ENCODE measurements at places on chromosomes 13 and 19.

GRCh38 chr13:27425158-27425917, 919 bp downstream of the GTF3A start:
- DNase-seq = no peak

GRCh38 chr13:110600261-110600819, 15.0 kb upstream of the NAXD start:
- no peak for DNase-seq

DNA sequence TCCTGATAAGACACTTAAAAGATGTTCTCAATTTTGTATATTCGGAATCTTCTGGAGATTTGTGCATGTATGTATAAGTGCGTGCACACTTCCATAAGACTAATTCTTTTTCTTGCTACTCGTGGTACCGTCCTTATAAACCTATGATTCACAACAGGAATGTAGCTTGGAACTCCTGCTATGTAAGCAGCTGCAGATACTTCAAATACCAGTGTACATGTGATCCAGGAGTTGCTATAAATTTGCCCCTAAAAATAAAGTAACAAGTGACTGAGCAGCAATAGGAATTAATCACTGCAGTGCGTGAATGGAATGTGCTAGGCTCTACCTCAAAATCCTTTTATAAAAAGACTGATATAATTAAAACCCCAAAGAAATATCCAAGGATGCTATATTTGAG, 214.9 kb downstream of the KLF5 start:
- no peak for DNase-seq

DNA sequence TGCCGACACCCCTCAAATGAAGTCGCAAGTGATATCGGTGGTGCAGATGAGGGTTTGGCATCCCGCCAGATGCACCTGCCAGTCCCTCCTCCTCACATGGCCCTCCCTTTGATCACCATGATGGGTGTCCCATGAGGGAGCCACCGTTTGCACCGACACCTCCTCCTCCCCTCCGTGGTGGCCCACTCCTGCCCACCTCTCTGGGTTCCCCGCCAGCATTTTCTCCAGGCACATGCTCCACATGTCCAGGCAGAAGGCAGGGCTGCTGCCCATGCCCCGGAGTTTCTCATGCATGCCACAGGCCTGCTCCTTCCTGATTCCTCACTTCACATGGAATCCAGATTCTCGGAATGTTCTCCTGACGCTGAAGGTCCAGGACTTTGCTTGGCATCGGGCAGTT, 49.3 kb downstream of the COL4A2 start:
- DNase-seq = no peak

DNA sequence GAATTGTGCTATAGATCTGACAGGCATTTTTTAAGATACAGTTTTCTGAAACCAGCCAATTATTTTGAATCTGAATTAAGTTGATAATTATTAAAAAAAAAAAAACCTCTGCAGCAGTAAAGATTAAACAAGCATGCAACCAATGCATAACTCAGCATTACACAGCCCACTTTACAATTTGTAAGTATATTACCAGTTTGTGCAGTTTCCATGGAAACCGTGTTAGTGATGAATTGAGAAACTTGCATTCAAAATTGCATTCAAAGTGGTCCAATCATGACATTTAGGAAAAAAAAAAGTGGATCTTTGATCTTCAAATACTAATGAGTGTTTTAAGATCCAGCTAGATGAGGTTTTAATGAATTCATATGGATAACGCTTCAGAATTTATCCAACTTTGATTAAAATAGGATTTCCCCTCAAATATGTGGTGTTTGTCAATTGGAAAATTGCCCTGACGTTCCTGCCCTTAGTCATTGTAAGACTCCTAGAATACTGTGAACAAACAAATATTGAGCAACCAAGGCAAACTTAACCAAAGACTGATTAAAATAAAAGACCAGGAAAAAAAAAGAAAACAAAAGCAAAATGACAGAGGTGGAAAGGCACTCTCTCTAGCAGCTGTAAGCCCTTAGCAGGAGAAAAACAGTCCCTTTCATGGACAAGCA, 314.8 kb upstream of the MAB21L1 start:
- DNase-seq = no peak

DNA sequence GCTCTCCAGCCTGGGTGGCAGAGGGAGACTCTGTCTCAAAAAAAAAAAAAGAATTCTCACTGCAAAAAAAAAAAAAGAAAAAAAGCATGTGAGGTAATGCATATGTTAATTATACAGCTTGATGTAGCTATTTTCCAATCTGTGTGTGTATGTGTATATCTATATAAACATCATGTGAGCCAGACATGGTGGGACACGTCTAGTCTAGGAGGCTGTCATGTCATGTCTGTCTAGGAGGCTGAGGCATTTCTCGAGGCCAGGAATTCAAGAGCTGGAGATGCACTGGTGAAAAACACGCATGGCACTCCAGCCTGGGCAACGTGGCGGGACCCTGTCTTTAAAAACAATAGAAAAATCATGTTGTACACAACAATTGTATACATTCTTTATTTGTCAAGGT, 6.9 kb upstream of the SBK3 start:
- no peak for DNase-seq

- DNase-seq = no peak
Observed at GRCh38 chr13:22009500-22009899, 338.6 kb downstream of the FGF9 start.

GRCh38 chr19:29380581-29380980, 145.2 kb upstream of the VSTM2B start:
- no peak for DNase-seq

DNA sequence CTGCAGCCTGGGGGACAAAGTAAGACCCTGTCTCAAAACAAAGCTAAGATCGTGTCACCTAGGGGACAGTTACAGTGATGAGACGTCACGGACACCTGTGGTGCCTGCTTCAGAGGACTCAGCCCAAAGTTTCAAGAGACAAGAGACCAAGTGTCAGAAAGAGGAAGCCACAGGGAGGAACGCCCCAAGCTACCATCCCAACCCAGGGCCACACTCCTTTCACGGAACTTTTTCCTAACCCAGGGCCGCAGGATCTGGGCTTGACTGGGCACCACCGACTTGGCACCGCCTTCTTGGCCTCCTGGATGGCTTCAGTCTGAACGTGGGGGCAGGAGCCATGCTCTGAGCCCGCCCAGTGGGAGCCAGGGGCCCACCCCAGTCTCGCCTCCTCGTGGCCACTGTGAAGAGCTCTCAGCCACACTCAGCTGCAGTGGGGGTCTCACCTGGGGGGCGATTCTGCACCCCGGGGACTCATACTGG, 8.5 kb downstream of the MOB3A start:
- no peak for DNase-seq

GRCh38 chr13:44903574-44903985, 85.7 kb downstream of the NUFIP1 start:
- DNase-seq = no peak

DNA sequence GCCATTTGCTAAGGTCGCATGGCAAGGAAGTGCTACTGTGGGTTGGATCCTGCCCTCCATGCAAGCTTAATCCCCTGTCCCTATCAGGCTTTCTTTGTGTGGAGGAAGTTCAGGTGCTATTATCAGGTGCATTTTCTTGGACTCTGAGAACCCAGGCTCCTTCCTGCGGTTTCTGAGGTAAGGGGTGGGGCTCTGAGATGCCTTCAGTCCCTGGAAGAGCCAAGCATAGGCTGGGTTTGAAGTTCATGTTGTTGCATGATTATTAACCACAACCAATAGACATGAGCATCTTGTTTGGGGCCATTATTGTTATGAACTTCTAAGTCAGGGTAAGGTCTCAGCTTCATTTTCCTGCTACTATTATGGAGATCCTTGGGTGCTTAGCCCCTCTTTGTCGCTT, 109.5 kb downstream of the NALCN start:
- no peak for DNase-seq

DNA sequence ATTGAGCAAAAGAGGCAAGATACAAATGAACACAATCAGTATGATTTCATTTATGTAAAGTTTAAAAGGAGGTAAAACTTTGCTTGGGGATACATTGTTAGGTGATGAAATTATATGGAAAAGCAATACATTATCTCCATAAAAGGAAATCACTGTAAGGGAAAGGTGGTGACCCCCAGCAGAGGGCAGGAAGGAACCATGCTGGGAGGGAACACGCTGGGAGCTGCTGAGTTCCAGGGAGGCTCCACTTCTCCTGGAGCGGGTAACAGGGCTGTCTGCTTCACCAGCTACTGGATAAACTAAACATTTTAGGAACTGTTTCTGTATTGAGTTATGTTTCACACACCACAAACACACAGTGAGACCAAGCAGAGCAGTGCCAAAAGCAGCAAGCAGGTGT, 91.2 kb downstream of the KATNAL1 start:
- no peak for DNase-seq

GRCh38 chr19:6278740-6279619, 795 bp downstream of the MLLT1 start:
- no peak for DNase-seq

DNA sequence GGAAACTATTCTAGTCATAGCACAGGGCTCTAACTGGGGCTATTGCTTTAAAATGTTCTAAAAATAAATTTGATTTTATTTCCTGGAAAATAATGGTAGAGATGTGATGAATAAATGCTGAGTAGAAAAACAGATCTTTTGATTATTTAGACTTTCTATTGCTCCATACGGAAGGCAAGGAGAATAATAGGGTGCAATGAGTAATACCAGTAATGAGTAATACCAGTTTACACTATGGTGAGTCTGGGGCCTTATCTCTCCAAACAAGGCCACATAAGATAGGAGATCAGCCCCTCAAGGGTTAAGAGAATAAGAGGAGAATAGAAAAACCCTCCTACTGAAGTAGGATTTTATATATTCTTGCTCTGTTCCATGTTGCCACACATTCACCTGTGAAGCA, 390.4 kb downstream of the KLF5 start:
- no peak for DNase-seq

DNA sequence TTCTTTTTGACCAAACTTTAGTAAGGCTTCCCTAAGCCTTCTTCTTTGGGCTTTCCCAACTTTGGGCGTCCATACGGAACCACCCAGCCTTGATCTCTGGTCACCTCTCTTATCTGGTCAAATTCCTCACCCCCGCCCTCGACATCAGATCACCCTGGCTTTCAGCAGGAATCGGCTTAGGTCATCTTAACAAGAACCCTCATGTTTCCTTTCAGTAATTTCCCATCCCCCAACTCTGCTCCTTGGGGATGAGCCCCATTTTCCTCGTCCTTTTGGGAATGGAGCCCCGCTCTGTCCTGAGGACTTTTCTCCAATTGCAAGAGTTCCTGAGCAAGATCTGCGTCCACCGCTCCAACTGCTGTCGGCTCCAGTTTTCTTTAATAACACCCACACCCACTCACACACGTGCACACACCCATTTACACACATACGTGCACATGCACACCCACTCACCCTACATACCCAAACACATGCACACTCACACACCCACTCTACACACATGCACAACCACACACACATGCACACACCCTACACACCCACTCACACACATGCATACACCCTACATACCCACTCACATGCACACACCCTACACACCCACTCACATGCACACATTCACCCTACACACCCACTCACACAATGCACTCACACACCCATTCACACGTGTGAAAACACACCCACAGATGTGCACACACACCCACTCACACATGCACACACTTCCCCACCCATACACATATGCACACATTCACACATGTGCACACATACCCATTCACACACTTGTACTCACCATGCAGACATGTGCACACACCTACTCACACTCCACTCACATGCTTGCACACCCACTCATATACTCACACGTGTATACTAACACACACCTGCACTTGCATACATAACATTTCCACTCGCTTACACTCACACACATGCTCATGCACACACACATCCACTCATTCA, 87.0 kb upstream of the TM9SF2 start:
- no peak for DNase-seq

DNA sequence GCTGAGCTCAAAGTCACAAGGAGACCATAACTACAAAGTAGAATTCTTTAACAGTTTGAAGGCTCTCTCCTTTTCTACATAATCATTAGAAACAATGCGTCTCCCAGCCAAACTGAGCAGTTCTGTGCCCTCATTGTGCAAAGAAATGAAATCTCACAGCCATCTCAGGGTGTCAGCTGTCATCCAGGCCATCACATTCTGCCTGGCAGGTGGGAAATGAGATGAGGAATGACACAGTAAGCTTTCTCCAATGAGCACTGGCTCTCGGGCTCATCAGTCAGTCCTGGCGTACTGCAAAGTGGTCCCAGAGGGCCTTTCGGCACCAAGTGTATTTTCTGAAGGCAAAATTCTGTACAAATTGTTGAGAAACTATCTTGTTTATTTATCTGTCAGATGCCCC, 306.5 kb downstream of the KCTD12 start:
- DNase-seq = no peak

DNA sequence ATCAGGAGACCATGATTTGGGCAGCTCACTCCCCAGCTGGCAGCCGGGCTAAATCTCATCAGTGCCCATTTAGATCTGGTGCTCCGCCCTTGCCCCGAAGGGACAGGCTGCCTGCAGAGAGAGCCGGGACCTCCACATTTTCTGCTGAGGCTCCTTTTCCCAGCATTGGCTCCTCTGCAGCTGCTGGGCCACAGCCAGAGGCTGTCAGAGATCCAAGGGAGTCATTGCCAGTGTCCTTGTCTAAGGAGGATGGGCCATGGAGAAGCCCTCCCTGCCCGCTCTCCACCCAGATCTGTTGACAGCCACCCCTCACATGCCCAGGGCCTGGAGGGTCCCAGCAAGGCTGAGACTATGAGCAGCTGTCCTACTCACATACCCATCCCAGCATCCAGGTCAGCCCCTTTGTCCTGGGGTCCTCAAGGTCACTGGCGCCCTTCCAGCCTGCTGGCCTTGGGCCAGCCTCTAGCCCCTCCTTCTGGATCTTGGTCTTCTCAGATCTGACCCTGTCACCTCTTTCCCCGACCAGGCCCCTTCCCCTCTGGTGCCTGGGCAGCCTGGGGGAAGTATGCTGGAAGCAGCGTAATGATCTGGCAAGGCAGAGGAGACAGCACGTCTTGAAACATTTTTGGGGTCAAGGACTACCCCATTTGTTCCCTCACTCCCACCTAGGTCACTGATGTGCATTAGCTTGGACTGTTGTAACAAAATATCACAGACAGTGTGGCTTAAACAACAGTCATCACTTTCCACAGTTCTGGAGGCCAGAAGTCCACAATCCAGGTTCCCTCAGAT, 7.9 kb downstream of the PIN1 start:
- DNase-seq = no peak

DNA sequence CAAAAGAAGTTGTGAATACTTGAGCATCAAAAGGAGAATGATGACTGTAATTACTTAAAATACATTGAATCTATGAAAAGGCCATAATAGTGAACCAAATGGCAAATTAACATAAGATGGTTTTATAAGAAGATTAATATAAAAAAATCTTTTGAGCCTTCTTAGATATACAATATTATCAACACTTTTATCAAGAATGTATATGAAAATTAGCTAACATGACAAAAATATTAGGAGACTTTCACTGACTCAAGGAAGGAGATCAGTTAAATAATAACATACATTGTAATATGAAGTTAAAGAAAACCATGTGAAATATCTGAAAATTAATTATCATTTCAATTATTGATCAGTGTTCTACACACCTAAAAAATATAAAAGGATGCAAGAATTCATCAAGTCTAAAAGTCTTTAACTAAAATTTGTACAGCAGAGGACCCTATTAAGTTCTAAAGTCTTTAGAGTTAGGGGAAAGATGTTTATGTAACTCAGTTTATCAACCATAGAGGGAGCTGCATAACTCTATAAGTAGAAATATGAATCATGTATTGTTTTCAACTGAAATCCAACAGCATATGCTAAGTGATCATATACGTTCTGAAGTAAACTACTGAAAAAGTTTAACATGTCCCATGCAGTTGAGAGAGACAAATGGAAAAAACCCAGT, 756.1 kb upstream of the MIR17HG start:
- DNase-seq = no peak

Measured in NCI-H526 (cell line).